ENCODE measurements at places on chromosomes 3 and 15.
A peak's percentile ranks its signal among the peaks of the same experiment; 100 is the strongest.

DNA sequence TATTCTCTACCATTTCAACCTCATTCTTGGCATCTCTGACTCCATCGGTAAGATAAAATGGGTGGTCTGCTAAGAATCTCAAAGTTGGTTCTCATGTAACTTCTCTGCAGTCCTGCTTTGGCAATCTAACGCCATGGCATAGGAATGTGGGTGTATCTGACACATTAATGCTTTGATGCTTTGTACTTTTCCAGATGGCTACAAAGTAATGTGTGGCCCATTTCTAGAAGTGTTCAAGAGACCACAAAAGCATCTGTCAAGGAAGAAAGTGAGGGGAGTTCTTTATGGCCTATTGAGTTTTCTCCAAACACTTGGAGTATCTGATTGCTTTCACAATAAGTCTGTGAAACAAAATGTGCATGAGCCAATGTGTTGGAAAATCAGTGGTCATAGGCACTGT lies 339.9 kb upstream of the TGFBR2 start:
- no peak for DNase-seq

GRCh38 chr15:69727121-69727924 lies 274.7 kb downstream of the RPLP1 start:
- no peak for DNase-seq

DNA sequence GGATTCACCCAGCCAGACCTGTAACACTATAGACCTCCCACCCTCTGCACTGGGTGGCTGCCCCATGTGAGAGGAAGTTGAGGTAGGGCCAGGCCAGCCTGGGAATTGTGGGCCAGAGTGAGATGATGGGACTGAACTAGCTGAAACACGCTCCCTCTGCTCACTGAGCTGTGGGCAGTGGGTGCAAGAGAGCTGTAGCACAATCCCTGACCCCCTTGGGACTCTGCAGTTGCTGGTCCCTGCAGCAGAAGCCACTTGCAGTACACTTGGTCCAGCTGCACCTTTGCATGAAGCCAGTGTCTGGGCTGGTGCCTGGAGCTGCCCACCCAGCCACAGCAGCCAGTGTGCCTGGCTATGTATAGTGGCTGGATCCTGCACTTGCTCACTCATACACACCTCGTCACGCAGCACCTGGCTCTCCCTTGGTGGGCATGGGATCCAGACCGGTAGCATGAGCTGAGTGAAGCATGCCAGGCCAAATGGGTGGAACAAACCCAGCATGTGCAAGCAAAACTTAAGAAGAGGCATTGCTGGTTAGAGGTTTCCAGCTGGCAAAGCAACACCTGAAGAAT lies 805.7 kb upstream of the GBE1 start:
- DNase-seq = peak; percentile 6

GRCh38 chr15:27743638-27744037 lies 355.5 kb downstream of the OCA2 start:
- DNase-seq = no peak

- DNase-seq = no peak
Observed at GRCh38 chr3:10085738-10086137, 22.3 kb downstream of the FANCD2OS start.

DNA sequence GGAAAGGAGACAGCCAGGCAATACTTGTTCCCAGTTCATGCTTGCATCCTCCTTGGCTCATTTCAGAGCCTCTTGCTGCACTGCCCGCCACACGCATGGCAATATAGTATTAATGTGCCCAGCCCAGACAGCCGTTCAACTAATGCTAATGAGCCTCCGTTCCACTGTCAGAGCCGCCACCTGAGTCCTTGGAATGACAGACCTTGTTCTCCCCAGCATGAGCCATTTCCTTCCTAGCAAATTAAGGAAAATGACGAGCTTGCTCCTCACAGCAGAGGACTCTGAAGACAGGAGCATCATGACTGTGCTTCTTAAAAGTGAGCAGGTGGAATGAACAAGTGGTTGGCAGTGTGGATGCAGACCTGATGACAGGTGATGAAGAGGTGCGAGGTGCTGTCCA lies 10.8 kb upstream of the LRRC15 start:
- no peak for DNase-seq

- DNase-seq = no peak
Observed at GRCh38 chr3:17088602-17089313, 204.0 kb downstream of the PLCL2 start.

DNA sequence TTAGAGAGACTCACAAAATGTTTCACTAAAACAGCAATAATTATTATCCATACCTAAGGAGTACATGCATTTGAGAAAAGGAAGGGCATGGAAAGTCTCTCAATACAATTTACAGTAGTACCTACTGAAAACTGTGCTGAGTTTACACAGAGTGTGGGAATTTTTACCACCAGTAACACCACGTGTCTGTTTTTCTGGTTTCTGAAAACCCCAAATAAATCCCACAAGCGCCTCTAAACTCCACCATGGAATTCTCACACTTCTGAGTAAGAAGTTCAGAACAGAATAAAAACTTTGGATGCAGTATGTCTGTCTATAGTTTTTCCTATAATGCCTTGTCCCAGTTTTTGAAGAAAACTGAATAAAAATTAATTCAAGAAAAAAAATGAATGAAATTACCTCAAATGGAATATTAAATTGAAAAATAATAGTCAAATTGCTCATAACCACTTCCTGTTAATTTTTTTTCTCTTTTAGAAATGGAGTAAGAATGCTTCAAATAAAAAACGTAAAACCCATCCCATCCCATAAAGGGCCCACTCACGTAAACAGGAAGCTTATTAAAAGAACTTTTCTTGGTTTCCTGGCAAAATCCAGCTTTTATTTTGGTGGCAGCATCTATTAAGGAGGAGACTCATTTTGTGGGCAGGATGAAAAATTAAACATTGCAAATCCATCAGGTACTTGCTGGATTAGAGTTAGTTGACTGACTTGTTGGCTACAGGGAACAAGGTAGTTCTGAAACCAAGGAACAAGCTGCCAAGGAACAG lies 378.1 kb downstream of the TIGIT start:
- no peak for DNase-seq

DNA sequence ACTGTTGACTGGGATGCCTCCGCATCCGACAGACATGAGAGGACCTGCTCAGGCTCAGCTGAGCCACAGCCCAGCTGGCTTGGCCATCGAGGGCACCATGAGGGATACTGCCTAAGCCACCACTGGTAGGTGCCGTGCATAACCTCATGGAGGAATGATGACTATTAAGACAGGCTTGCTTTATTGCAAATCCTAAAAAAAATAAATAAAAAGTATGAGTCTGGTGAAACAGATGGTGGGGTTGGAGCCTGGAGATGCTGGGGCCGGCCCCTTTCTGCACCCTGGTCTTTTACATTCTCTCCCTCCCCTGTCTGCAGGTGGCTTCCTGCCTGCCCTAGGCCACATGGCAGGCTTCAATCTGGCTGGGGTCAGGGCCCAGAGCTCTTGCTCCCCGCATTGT lies 24.0 kb upstream of the RAD18 start:
- DNase-seq = no peak

DNA sequence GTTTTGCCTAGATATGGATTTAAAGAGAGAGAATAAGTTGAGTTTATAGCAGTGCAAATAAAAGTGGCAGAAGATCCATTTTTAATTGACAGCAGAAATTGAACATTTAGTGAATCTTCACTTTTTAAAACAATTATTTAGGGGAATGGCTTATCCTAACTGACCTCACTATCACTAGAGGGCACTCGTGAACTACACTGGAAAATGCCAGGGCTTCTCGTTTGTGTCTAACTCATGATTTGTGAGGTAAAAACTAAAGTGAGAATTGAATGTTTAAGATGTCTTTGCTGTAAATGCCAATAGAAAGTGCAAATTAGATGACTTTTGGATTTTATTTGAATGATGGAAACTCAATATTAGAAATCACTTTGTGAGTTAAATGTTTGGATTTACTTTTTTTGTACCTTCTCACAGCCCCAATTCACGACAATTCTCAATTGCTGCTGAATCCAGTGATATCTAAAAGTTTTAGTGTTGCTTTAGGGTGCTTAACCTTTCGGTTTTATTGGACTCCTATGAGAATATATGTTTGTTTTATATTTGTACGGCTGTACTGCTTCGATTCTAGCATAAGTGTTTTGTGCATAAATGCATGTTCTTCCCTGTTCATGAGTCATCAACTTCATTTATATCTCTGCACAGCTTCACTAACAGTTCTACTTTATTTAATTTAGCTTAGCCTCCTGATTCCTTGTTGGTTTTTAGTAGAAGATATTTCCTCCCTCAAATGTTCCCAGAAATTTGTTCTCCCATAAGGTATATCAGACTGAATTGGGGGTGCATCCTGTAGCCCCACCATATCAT lies 462.1 kb downstream of the MFSD1 start:
- DNase-seq = peak; percentile 41

DNA sequence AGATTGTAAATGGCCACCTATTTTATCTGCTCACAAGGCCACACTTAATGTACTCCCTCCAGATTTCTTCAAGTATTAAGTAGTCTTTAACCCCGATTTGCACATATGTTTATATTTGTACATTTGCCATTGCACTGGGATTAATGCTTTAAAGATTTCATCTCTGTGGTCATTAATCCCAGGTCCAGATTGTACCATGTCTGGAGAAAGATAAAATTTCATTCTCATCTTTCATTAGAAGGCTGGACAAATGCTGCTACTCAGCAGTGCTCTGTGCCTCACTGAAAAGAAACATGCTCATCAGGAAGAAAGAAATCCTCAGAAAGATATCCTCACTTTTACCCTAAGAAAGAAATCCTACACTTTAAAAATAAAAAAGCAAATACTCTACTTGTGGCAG lies 62.5 kb upstream of the LRRC3B start:
- no peak for DNase-seq

GRCh38 chr15:88204584-88204983 lies 52.0 kb downstream of the NTRK3 start:
- no peak for DNase-seq

DNA sequence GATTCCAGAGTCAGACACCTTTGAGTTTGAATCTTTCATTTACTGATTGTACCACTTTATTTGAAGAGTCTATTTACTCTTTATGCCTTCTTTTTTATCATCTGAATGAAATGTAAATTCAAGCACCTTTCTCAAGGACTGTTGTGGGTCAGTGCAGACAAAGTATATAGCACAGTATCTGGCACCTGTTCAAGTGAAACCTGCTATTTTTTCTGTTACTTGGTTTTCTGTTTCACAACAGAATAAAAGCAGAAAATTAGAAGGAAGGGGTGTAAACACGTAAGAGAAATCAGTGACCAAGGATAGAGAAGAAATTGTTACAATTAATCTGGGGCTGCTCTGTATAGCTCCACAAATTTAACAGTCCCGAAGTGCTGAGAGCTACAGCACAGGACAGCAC lies 357.4 kb downstream of the RSL24D1 start:
- no peak for DNase-seq

DNA sequence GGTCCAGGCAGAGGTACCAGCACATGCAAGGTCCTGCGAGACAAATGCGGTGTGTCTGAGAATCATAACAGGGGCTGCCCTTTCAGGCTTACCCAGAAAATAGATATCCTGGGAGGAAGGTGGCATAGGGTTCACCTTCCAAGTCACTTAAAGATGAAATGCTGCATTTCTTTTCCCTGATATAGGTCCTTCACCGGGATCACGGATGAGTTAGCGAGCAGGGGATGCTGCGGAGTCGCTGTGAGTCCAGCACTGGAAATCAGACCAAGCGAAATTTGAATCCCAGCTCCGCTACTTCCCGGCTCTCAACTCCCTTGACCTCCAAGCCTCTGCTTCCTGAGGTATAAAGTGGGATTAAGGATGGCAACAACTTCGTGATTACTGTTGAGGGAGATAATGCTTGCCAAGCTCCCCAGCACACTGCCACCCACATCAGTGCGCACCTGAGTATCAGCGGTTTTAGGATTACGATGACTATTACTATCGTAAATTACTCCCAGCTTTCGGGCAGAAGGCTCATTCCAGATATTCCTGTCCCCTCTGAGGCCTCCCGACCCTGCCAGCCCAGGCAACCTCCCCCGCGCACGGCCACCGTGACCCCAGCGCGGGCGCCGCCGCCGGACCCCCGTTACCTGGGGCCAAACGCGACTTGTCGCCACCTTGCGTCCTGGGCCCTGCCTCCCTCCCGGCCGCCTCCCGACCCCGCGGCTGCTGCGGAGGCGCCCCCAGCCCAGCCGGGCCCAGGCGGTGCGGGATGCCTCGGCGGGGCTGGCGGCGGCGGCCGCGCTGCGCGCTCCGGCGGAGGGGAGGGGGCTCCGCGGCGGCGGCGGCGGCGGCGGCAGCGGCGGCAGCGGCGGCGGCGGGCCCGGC lies 589 bp upstream of the GPR27 start:
- peak; percentile 77 for DNase-seq

DNA sequence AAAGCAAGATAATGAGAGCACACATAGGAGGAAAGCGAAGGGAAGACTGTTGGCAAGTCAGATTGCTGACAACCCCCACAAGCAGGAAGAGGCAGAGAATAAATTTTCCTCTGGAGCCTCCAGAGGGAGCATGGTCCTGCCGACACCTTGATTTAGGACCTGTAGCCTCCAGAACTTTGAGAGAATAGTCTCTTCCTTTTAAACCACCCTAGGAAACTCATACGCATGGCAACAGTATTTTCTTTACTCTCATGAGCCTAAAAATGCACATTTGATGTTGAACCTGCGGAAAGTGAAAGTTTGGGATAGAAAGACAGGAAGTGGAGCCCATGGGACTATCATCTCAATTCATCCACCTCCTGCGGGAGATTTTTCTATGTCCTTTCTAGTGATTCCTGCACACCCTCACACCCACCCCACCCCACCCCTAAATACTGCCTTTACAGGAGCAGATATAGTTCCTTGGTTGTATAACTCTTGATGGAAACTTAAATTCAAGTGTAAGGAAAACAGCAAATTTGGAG lies 116.7 kb upstream of the LPP start:
- no peak for DNase-seq

DNA sequence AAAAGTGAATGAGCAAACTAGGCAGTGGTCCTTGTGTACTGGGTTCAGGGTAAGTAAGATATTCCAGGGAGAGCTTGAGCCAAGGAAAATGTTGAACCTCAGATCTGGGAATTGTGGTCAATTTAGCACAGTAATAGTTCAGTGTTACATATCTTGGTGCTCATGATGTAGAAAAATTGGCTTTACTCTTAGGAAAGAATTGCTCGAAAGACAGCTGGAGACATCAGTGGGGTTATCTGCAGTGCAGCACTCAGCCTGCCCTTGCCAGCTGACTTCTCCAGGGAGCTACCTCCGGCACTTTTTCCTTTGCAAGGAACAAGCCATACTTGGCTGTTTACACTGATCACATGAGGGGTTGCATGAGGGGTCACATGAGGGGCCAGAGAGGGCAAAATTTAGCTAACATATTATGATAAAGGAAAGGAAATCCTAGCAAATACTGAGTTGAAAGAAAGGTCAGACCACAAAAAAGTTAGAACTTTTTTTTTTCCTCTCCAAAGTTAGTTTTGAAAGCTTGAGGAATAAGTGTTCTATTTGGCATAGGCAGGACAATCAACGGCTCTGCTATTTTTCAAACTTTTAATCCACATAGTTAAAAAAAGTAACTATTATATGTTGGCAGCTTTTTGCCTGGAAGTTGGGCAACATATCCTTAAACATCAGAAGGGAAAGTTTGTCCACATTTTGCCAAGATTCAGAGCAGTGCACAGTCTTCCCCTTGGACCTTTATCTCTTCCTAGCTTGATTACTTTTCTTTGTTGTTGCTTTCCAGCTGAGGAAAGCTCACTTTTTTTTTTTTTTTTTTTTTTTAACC lies 92.4 kb downstream of the COL6A6 start:
- DNase-seq = no peak
